ENCODE measurements at places on chromosomes 5 and 9.

DNA sequence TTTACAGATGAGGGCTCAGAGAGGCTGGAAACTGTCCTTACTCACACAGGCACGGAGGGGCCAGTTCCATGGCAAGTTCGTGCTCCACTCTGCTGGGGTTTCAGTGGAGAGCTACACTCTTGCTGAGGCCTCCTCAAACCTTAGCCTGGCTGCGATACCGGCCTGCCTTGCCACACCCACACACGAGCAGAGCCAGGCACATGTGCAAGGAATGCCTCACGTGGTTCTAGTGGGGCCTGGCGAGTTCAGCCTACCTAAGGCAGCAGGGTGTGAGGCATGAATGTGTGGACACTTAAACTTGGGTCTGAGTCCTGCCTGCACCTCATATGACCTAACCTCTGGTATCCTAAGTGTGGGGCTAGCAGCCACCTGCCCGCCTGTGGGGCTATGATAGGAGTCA lies 21.5 kb upstream of the PRDM12 start:
- no peak for DNase-seq

- no peak for DNase-seq
Measured at GRCh38 chr9:136739509-136739908, 3.2 kb downstream of the LCN10 start.

- DNase-seq = no peak
Measured at GRCh38 chr5:139961435-139962157, 81.5 kb downstream of the NRG2 start.

GRCh38 chr5:77225531-77225930 lies 15.1 kb downstream of the PDE8B start:
- DNase-seq = no peak

DNA sequence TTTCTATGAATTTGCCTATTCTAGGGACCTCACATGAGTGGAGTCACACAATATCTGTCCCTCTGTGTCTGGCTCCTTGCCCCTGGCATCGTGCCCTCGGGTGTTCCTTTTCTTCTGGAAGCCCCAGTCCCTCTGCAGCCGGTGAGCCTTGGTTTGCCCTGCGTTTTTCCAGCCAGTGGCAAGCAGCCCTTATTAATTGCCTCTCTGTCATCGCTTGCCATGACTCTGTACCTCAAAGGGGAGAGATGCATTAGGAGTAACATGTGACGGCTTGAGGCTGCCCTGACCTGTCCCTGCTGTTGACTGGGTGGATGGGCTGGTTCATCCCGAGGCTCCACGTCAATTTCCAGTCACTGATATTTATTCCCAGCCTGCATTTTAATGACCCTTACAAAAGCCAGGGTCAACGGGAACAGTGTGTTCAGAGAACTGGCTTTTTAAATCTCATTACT lies 87.3 kb downstream of the CFAP90 start:
- no peak for DNase-seq
